Natural killer cell treated with Interleukin-12 subunit alpha and Interleukin-12 subunit beta and Interleukin-15 and Interleukin-18, amount 100 ng/mL, for 72 hours (primary cell): ENCODE measurements at places on chromosomes 3 and 15.

DNA sequence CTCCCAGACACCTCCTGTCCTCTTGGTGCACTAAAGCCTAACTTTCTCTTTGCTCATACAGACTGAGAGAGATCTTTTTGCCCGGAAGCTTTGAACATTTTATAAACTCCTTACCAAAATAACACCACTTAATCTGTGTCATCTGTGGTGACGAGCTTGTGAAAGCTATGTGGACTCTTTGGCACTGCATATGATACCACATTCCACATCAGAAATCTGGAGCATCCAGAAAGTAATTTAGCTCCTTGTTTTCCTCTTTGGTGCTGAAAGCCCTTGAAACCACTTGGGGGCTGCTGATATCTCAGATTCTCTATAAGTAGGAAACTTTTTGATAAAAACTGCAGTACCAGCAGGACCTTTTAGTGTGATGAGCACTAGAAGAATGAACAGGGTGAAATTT, 128.3 kb downstream of the ALCAM start:
- no peak for DNase-seq

DNA sequence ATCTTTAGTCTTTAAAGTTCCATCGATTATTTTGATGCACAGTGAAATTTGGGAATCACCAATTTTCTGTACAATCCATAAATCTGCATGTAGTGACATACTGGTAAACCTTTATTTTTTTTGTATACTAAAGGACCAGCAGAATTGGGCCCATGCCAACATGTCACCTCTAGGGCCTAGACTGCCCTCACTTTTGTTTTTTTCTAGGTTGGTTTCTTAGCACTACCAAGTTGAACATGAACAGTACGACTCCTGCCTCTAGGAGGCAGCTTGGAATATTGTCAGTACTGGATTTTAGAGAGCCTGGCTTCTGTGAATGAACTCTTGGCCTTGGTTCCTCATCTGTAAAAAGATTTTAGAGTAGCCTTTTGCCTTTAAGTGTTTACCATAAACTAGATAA, 32.3 kb downstream of the NKIRAS1 start:
- no peak for DNase-seq

- DNase-seq, result no peak
These were observed 23.8 kb downstream of the METTL6 start for GRCh38 chr3:15403495-15403894.

DNA sequence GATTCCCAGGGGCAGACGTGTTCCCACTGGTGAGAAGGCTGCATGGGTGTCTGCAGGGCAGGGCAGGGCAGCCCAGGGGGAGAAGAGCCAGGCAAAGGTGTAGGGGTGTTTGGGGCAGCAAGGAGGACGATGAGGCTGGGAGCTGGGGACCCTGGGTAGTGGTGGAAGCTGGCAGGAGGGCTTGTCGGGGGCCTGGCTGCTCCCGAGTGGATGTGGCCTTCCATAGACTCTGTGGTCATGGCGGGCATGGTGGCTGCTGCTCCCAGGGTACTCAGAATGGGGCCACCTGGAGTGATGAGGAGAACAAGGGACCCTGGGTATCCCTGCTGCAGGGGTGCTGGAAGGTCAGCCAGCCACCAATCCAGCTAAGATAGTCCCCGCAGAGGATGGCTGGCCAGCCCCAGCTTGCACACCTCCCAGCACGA, 107.5 kb downstream of the WNT7A start:
- no peak for DNase-seq

DNA sequence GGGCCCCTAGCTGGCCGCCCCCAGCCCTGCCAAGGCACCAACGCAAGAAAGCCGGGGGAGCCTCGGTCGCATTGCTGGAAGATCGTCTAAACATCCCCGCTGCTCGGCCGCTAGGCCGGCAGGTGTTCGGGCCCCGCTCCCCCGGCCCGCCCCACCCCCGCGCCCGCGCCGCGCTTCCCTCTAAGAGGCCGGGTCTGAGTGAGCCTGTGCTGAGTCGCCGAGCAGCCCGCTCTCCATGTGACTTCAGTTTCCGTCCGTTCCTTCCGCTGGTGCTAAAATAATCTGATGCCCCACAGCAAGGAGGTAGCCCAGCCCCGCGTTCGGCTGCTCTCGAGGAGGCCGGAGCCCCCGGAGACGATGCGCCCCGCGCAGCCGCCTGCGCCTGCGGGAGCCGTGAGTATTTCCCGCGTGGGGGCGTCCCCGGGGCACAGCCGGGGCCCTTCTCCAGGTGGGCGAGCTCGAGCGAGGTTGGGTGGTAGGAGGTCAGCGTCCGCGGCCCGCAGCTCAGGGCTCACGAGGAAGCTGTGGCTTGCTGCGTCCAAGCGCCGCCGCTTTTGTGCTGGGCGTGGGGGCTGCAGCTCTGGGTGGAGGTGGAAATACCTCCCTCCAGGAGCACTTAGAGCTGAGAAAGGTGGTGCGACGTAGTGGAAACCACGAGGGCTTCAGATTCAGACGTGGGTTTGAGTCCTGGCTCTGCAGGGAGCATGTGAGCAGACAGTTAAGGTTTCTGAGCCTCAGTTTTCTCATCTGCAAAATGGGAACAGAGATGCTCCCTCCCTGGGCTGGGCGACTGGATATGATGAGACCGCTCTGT, at the start of gene NRROS:
Gene NRROS (plus strand): TSS at position 212 of the 814 bp plus-strand sequence. CDS start 14,846 bp downstream, outside the sequence.
- DNase-seq, result peak; percentile 76

- no peak for DNase-seq
These were observed 84.8 kb downstream of the SMAD3 start for GRCh38 chr15:67150023-67150860.

DNA sequence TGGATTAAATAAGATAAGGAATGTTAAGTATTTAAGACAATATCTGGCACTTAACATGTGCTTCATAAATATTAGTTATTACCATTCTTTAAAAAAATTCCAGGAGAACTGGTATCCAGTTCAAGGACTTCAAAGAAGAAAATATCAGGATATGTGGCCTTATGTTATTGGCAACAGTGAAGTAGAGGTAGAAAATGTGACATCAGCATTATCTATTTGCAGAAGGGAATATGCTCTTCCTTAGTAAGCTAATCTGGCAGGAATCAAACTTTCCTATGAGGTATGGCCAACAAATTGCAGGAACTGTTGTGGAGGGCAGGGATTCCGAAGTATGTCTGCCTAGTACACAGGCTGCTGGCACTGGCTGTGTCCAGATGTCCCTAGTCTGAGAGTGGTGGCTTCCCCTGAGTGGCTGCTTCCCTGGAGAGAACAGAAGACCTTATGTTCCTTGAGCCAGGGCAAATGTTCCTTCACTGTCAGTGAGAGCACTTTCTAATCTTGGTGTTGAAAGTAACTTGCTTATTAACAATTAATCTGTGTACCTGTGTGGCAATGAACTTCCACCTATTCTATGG, 351.7 kb upstream of the THRB start:
- DNase-seq, result no peak

GRCh38 chr3:62119139-62119538, 254.2 kb downstream of the FEZF2 start:
- no peak for DNase-seq

GRCh38 chr15:57216288-57216687, 160.0 kb upstream of the CGNL1 start:
- no peak for DNase-seq

DNA sequence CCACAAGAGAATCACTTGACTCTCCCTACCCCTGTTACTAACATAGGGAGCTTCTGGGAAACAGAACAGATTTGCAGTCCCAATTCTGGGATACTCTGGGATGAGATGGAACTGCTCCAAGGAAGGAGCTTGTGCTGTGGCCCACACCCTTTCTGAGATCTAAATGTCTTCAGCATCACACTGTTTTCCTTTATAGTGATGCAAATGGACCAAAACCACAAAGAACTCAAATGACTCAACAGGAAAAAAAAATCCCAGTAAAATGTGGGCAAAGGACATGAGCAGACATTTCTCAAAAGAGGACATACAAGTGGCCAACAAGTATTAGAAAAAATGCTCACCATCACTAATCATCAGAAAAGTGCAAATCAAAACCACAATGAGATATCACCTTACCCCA, 155.6 kb downstream of the NECTIN3 start:
- DNase-seq, result no peak

GRCh38 chr3:71684757-71685386, 40.3 kb downstream of the EIF4E3 start:
- DNase-seq, result no peak

DNA sequence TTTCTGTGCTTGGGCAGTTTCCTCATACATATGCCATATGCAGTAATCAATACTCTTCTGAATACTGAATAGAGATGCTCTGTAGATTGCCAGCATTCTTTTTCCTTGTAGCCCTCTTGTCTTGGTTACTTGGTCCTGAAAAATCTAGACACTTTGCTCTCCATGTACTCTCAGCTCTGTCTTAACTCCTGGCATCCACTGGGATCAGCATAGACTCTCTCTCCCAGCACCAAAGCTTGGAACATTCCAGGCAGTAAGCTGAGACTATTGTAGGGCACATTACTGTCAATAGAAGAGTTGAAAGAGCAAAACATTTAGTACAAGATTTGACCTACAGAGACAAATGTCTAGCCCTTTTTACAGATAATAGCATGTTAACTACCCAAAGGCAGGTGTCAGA, 1100.3 kb downstream of the TBL1XR1 start:
- DNase-seq, result no peak

- DNase-seq, result no peak
These were observed 110.4 kb downstream of the LRRC28 start for GRCh38 chr15:99361545-99362185.

DNA sequence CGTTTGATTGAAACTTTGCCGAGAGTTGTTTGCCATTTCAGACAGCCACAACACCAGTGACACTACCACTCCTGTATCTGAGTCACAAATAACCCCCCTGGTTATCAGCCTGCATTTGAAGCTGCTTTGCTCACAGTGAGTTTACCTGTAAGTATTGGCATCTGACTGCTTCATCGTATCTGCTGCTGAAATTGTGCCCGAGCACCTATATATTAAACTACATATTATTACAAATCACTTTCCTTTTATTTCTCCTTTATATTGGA, 39.2 kb upstream of the SPSB4 start:
- DNase-seq, result no peak

DNA sequence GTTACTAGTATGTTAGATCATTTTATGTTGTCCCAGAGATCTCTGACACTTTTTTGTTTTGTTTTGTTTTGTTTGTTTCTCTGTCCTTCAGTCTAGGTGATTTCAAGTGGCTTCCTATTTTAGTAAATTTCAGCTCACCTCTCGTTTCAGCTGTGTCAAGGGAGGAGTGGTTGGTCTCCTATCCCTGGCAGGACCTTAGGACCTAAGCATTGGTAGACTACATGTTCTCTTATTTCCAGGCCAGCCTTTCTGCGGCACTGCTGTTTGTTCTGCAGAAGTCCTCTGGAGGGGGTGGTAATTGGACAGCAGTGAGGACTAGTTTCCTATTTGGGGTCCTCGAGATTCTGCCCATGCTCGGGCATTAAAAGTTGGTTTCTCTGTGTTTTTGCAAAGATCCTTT, 31.8 kb downstream of the MGA start:
- DNase-seq, result no peak

- peak; percentile 38 for DNase-seq
These were observed 835 bp upstream of the TTLL3 start for GRCh38 chr3:9809239-9809614.

- no peak for DNase-seq
These were observed 17.9 kb downstream of the EPHB3 start for GRCh38 chr3:184579513-184579912.

GRCh38 chr3:46930166-46930944, 46.2 kb downstream of the CCDC12 start:
- no peak for DNase-seq

- no peak for DNase-seq
These were observed 24.3 kb upstream of the PTX3 start for GRCh38 chr3:157412323-157412855.

DNA sequence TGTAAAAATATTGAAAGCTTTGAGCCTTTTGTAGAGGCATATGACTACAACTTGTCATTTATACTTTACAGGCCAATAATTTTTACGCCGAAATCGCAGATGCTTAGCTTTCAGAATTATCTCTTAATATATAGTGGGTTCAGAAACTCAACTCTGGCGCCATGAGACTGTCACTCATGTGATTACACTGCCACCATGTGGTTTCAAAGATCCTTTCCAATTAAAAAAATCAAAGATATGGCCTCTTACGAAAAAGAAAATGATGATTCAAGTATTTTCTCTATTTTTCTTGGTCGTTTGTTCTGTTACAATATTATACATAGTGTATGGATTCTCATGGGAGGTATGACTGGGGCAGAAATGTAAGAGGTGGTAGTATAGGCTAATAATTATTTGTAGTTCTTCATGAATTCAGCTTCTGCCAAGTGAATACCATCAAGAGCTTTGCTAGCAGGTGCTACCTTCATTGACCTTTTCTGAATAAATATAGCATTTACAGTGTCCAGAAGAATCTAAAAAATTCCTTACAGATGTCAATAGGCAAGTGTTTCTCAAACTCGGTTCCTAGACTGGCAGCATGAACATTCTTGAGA, 751.7 kb upstream of the GOLIM4 start:
- DNase-seq, result no peak

DNA sequence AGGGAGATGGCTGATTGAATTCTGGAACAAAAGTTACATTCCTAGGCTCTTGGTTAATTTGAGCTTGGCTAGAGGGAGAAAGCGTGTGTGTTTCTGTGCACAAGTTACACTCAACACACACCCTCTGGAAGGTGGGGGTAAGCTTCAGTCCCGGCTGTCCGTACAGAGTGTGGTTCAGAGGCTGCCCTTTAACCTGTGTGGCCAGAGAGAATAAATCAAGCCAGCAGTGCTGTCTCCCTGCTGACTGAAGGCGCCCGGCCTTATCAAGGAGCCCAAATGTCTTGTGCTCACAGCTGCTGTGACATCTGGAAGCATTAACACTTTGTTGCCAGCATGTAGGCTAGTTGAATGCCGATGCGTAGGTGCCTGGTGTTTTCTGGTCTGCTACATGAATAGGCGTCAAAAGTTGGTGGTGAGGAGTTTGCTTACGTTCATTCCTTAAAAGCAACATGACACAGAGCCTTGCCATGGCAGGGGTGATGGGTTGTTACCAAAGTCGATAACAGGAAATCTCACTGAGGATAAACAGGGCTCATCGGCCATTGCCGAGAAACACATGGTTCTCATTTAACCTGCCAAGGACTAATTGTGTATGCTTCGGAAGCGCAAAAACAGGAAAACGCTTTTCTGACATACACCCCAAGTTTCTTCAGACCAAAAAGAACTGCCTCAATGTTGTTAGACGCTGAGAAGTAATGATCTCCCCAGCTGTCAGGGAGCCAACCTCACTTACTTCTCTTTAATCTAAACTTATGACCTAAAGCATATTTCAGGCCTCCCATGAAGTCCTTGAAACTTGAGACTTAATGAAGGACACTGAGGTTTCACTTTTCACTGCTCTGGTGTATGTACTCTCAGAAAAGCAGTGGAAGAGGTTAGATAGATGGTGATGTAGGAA, 95.8 kb upstream of the CTDSPL start:
- DNase-seq, result no peak

DNA sequence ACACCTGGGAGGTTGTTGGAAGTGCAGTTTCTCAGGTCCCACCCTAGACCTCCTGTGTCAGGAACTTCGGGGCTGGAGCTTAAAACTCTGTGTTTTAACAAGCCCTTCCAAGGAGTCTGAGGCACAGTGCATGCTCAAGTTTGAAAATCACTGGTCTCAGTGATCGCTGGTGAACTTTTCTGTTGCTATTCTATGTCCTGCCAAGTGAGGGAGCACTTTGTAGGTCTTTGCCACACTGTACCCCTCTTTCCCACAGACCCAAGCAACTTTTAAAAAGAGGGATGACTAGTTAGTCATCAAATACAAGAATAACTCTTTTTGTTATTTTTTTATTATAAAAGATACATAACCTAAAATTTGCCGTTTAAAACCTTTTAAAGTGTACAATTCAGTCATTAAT, 133.7 kb downstream of the AGBL1 start:
- DNase-seq, result no peak
